ENCODE measurements at places on chromosomes 12 and 14.

GRCh38 chr14:77620222-77620870 is 3.9 kb upstream of the SPTLC2 start:
- no peak for DNase-seq

- no peak for DNase-seq
Measured at GRCh38 chr12:55684761-55685370, 22.8 kb downstream of the ITGA7 start.

DNA sequence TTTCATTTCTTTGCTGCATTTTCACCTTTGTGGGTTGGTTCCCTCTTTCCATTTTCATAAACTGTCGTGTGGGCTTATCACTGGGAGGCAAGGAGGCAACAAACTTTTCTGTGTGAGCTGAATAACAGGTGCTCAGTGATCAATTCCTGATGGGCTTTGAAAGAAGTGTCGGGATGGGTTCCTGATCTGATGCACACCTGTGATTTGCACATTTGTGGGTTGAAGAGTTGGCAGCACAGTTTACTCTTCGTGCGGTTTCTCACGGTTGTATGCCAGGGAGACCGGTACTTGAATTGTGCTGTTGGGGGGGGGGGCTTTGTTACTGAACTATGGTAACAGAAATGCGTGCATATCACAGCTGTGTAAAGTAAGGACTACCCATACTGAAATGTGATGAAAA is 16.0 kb upstream of the ASPG start:
- DNase-seq: no peak

DNA sequence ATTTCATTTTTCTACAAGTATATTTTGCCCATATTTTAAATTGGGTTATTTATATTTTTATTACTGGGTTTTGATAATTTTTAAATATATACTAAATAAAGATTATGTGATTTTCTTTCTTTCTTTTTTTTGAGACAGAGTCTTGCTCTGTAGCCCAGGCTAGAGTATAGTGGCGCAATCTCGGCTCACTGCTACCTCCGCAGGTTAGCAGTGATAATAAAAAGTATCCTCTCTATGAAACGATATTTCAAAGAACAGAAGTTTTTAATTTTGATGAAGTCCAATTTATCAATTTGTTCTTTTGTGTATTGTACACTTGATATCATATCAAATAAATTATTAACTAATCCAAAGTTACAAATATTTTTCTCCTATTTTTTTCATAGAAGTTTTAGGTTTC is 47.2 kb upstream of the LDHB start:
- DNase-seq: no peak

- DNase-seq: no peak
Measured at GRCh38 chr12:105261010-105261409, 25.0 kb upstream of the APPL2 start.

DNA sequence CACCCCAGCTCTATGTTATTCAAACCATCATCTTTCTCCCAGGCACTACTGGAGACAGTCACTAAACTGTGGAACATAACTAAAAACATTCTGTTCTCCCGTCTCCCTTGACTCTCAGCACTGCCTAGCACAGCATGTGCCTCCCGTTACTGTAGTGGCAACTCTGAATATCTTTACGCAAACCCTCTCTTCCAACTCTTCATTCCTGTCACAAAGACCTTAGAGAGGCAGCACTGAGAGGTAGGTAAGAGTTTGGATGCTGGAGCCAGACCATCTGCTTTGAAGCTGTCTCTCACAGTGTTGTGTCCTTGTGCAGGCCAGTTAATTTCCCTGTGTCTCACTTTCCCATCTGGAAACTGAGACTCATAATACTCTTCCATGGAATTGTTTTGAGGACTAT is 108.1 kb downstream of the DIP2B start:
- DNase-seq: no peak

GRCh38 chr12:83150465-83151189 is 463.9 kb downstream of the TMTC2 start:
- DNase-seq: no peak

DNA sequence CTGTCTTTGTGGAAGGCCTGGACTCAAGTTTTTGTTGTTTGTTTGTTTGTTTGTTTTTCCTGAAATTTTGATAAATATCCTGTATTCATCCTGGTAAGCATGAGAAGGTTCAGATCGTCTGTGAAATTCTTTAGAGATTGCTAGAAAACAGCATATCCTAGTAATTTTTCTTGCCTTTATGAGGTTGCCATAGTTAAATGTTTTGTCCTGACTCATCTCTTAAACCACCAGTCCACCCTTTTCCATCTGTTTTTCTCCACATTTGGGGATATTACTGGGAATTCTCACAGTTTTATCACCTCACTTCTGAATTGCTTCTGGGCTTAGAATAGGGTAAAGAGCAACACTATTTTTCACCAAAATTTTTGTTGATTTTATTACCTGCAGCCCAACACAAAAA is 248.3 kb downstream of the FBXL14 start:
- DNase-seq: no peak

DNA sequence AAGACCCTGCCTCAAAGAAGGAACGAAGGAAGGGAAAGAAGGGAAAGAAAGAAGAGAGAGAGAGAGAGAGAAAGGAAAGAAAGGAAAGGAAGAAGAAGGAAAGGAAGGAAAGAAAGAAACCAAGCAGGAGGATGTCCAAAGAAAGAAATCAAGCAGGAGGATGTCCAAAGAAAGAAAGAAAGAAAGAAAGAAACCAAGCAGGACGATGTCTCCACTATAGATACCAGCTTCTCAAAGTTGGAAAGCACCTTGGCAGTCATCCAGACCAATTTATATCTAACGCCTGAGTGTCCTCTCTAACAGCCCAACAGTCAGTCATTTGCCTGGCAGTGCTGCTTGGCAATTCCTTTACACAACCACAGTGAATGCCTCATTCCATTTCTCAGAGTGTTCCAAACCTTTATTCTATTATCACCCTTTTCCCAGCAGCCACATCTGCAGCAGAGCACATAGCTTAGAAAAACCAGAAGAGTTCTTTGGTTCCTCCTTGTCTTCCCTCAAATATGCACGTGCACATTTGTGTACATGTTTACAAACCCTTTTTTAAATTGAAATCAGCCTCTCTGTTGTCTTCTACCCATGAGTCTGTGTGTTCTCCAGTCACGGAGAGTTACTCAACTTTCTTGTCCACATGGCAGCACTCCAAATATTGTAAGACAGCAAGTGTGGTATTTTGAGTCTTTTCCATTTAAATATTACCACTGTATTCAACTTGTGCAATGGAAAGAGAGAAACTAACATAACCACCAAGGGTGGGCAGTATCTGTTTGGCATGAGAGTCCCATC is 138.4 kb downstream of the STXBP6 start:
- DNase-seq: no peak

- no peak for DNase-seq
Measured at GRCh38 chr14:20757965-20758364, 10.2 kb upstream of the EDDM3B start.

- no peak for DNase-seq
Measured at GRCh38 chr14:34020014-34020413, 69.1 kb upstream of the EGLN3 start.

- DNase-seq: no peak
Measured at GRCh38 chr14:50047274-50047676, 69.1 kb downstream of the VCPKMT start.

GRCh38 chr12:96878704-96879103 is 28.4 kb upstream of the NEDD1 start:
- DNase-seq: no peak

- no peak for DNase-seq
Measured at GRCh38 chr12:8709124-8709830, 11.5 kb downstream of the RIMKLB start.

DNA sequence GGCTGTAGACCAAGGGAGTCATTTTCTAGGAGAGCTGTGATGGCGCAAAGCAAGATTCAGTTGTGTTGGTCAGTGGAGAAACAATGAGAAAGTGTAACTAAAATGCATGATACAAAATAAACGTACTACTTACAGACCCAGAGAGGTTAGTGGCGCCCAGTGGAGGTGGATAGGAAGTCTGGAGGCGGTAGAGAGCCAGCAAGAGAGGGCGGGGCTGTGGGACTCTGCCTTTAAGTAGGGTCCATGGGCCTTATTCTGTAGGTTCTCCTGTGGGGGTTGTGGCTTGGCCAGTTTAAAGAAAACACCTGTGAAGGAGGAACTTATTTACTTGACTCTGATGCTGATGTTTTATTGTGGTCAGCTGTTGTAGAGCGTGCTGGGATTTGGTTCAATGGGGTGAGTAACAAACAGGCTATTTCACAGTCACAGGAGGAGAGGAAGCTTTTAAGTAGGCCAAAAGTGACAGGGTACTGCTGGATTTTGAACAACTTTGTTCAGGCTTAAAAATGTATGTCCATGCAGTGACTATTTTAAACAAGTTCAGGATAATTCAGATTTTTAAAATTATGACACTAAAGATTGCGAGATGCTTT is 1097.7 kb downstream of the TMTC2 start:
- no peak for DNase-seq

DNA sequence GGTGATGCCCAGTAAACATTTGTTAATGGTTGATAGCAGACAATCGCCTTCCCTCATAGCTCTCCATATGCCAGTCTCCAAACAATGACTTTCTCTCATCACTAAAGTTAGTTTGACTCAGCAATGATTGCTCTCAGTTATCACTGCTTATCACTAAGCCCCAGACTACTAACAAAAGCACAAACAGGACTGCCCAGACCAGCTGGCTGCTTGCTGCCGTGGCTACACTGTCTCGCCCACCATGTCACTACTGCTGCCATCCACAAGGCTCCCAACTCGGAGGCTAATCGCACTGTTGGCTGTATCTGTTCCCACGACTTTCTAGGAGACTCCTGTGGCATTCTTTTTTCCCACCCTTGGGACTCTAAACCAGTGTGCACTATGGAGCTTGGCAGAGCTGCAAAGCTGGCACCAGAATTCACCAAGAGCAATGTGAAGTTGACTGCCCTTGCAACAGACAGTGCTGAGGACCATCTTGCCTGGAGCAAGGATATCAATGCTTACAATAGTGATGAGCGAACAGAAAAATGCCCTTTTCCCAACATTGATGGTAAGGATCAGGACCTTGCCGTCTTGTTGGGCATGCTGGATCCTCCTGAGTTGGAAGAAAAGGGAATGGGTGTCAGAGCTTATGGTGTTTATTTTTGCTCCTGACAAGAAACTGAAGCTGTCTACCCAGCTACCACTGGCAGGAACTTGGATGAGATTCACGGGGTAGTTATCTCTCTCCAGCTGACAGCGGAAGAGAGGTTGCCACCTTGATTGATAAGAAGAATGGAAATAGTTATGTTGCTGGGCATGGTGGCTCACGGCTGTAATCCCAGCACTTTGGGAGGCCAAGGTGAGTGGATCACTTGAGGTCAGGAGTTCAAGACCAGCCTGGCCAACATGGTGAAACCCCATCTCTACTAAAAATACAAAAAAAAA is 27.1 kb upstream of the NR2C1 start:
- no peak for DNase-seq

GRCh38 chr14:68780358-68781160 is 12.3 kb downstream of the ZFP36L1 start:
- DNase-seq: peak; percentile 82

DNA sequence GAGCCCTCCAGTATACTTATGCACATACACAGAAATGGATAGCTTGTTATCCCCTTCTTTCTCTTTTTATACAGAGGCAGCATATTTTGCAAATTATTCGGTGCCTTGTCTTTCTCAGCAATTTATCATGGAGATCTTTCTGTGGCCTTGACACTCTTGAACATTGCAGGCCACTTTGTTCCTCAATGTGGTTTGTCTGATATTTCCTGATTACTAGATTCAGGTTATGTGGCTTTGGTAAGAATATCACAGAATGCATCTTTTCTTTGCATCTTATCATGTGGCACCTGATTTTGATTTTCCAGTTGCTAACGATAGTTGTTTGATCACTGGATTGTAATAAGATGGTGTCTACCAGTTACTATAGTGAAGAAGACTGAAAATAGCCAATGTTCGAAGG is 7.1 kb upstream of the SNRPF start:
- DNase-seq: no peak

DNA sequence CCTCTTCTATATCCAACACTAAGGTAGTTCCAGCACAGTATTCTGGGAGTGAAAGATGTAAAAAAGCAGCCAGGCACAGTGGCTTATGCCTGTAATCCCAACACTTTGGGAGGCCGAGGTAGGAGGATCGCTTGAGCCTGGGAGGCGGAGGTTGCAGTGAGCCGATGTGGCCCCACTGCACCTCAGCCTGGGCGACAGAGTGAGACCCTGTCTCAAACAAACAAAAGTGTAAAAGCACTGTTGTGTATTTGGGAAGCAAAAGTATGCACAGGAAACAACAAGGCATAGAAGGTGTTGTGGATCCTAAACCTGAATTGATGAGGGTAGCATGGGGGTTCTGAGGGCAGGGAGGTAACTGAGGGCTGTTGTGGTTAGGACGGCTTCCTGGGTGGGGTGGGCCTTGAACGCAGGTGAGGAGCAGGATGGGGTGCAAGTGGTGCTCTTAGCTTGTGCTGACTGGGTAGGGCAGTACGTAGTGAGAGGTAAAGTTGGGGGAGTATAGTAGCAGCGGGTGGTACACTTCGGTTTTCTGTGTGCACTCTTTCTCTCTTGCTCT is 64.2 kb downstream of the RASSF3 start:
- DNase-seq: no peak

DNA sequence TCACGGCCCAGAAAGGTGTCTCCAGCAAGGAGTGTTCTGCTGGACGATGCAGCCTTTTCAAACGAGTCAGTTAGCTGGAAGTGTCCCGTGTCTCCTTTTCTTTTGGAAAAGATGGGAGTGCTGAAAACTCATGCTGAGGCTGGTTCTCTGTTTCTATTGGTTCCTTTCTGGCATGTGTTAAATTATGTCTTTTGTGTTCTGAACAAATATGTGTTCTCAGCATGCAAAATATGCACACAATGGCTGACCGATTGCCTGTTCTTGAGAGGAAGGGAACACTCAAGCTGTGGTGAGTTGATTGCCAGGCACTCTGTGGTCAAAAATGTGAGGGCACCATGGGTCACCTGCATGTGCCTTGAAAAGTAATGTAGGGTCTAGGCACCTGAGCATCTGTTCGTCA is 181.3 kb downstream of the CACNA1C start:
- DNase-seq: no peak

DNA sequence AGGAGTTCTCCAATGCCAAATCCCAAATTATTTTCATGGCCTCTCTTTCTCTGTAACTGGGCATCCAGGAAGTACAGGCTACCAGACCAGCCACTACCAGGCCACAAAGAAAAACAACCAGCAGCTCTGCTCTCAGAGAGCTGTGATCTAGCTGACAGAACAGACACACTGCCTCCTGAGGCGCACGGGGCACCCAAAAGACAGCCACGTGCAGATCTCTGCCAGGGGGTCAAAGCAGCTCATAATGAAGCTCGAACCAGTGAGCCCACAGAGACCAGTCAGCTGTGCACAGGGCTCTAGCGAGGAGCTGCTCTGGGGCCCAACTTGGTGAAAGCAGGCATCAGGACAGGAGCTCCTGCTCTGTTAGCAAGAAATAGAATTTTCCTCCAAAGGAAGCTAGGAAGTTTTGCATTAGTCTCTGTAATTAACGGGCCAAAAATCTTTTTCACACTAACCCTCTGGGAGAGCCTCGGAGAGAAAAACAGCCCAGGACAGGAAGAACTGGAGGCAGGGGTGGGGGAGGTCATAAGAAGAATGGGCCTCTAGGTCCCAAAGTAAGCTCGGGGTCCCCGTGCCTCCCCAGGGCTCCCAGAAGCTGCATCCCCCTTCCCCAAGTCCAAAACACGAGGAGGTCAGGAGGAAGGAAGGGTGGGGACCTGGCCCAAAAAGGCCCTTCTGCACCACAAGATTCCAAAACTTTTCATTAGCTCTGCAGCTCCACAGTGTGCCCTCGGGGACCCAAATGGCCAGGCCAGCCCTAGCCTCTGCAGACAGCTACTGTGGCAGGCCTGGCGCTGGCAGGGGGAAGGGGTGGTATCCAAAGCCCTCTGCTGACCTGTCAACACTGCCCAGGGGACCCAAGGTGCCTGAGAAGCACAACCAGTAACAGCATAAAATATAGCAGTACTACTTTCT is 30.2 kb downstream of the ACTN1 start:
- DNase-seq: peak; percentile 68

GRCh38 chr12:100324498-100324897 is 32.4 kb upstream of the SLC17A8 start:
- no peak for DNase-seq
